NCI-H1092 treated with DMSO at 0.1 percent for 48 hours (cell line): ENCODE measurements at places on chromosomes 4 and X.
A peak's percentile ranks its signal among the peaks of the same experiment; 100 is the strongest.

DNA sequence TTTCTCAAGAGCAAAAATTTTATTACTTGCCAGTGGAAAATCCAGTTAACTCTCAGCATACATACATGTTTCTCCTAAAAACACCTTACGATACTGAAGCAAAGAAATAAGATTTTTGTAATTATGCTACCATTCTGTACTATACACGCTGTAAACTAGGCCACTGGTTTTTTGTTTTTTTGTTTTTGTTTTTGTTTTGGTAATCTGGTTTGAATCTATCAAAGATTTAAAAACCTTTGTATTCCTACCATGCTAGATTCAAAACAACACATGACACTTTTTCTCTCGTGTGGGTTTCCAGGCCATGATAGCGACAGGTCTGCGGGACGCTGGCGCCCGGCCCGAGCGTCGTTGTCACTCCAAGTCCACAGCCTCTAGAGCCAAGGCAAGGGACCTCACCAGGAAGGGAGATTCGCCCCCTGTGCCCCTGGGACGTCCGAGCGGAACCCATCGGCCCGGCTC is 723 bp downstream of the TMEM192 start:
- no peak for DNase-seq

- DNase-seq = no peak
Observed at GRCh38 chr4:72376901-72377300, 192.1 kb downstream of the ADAMTS3 start.

DNA sequence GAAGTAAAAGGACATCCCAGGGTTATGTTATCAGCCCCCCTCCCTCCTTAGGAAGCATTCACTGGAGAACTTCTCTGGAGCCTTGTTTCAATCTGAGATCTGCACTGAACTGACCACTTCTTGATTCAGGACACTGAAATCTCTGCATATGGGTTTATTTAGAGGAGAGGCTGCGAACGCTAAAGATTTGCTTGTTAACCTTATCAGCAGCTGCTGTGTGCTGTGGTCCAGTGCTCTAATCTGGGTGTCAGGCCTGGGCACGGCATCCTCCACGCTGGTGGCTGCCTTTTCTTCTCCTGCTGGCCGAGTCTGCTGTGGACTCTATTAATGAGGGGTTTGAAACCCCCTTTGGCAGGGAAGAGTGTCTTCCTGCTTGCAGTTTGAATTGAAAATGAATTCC is 1094.7 kb upstream of the TENM3 start:
- no peak for DNase-seq

DNA sequence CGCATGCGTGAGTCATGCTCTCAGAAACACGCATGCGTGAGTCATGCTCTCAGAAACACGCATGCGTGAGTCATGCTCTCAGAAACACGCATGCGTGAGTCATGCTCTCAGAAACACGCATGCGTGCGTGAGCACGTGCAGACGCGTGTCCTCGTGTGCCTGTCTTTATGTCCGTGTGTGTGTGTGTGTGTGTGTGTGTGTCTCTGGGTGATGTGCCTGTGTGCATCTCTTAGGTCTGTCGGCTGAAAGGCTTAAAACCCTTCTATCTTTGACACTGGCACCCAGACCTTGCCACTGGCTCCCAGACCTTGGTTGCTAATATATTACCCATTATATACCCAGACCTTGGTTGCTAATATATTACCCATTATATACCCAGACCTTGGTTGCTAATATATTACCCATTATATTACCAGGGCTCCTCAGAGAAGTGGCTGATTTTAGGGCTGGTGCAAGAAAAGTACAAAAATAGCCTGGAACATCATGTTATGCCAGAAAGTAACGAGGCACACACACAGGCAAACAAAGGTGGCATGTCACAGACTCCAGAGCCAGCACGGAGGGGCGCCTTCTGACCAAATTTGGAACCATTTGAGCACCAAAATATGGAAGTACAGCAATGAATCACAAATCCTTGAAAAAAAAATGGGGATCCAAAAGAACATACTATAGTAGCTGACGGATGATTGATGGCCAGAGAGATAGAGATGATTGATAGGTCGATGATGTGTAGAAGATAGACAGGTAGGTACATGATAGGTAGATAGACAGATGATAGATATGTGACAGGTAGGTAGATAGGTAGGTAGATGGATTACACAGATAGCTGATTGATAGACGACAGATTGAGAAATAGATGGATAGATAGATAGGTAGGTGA is 19.2 kb upstream of the ADRA2C start:
- DNase-seq = no peak

- peak; percentile 92 for DNase-seq
Observed at GRCh38 chrX:1658071-1658491, 43.2 kb downstream of the ASMT start.
